ENCODE measurements at places on chromosomes 7 and 10.

DNA sequence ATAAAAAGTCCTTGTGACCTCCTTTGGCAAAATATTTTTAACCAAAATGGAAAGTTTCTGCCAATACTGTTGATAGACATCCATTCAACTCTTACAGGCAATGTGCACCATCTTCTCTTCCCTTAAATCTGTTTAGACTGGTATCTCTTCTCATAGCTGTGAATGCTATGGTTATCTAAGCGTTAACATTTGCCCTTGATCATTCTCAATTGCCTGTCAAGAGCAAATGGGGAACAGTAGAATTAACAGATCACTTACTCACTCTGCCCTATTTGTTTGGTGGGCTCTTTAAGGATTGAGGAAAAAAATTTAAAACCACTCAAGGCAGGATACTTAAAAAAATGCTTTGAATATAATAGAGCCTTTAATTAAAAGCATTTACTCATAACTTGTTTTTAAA is 808.4 kb downstream of the NXPH1 start:
- no peaks in the 10 kb centered on the region for H3K27me3 ChIP-seq
- no peak overlapping the region for H3K4me3 ChIP-seq
- no peaks in the 10 kb centered on the region for H3K36me3 ChIP-seq
- no peak for DNase-seq
- H3K27ac ChIP-seq = no peak overlapping the region

DNA sequence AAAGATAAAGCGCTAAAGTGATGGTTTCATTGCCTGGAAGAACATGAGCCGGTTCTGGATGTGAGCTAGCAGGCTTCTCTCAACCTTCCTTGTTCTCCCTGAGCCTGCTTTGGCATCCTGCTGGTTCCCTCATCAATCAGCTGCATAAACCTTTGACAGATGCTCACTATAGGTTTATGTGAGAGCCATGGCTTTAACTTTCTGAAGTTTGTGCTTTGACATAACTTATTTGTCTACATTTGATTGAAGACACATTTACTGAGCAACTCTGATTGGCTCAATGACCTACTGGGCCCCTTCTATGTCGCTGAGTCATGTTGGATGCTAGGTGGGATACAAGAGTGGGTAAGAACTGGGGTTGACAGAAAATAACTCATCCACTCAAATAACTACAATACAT is 192.0 kb downstream of the ADAM12 start:
- H3K4me1 ChIP-seq = no peaks in the 10 kb centered on the region
- H3K36me3 ChIP-seq = no peaks in the 10 kb centered on the region
- no peaks in the 10 kb centered on the region for H3K27me3 ChIP-seq
- no peak for DNase-seq
- H3K4me3 ChIP-seq = no peak overlapping the region

DNA sequence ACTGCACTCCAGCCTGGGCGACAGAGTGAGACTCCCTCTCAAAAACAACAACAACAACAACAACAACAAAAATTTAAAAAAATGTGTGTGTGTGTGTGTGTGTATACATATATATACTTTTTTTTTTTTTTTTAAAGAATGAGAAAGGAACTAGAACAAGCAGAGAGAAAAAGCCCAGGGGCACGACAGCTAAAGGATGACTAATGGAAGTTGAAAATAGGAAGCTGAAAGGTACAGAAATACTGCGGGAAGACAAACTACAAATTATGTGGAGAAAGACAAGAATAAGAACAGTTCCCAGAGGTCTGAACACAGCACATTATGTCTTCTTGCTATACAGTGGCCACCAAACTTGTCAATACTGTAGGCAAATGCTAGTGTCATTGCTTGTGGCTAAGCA is 141.9 kb upstream of the PRSS1 start:
- no peaks in the 10 kb centered on the region for H3K27me3 ChIP-seq
- H3K27ac ChIP-seq = no peak overlapping the region
- H3K4me1 ChIP-seq = no peaks in the 10 kb centered on the region
- H3K4me3 ChIP-seq = no peak overlapping the region
- H3K36me3 ChIP-seq = no peaks in the 10 kb centered on the region

DNA sequence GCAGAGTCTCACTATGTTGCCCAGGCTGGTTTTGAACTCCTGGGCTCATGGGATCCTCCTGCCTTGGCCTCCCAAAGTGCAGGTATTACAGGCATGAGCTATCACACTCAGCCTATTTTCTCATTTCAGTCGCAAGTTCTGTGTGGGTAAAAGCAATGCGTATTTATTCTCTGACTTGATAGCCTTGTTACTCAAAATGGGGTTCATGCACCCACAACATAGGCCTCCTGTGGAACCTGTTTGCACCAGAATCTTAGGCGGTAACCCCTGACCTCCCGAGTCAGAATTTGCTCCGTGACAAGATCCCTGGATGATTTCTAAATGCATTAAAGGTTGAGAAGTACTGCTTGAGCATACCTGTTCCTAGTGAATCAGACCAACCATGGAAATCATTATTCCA is 7.3 kb downstream of the IL2RA start:
- peaks cover 6% of the 10 kb centered on the region for H3K4me1 ChIP-seq
- H3K4me3 ChIP-seq = no peak overlapping the region
- no peak for DNase-seq
- peaks cover 2% of the 10 kb centered on the region for H3K27me3 ChIP-seq
- no peaks in the 10 kb centered on the region for H3K36me3 ChIP-seq
- no peak overlapping the region for H3K27ac ChIP-seq

GRCh38 chr10:58512491-58513187 is at the start of gene BICC1:
Gene BICC1, plus strand, starts transcription at chr10:58512872. Its CDS starts 272 bp downstream, at chr10:58513144.
- no peaks in the 10 kb centered on the region for H3K27me3 ChIP-seq
- peak within 1 kb of the TSS; percentile 90 for H3K4me3 ChIP-seq
- H3K4me1 ChIP-seq = no peaks in the 10 kb centered on the region
- peak within 1 kb of the TSS; percentile 75 for H3K27ac ChIP-seq

DNA sequence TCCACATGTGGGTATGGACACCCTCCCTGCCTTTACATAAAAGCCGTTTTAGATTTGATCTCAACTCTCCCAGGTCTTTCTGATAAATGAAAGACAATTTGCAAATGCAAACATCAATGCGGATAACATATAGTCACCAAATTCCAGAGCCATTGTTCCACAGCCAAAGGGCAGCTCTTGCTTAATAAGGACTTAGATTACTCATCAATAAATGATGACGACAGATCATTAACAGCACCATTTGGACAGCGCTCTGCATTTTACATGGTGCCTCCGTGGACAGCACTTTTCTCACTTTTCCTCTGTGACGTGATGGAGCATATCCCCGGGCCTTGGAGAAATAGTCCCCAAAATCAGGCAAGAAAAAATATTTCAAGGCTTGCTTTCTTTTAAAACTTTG is 370.3 kb upstream of the CELF2 start:
- no peaks in the 10 kb centered on the region for H3K36me3 ChIP-seq
- H3K27me3 ChIP-seq = no peaks in the 10 kb centered on the region
- DNase-seq = no peak
- no peak overlapping the region for H3K27ac ChIP-seq

DNA sequence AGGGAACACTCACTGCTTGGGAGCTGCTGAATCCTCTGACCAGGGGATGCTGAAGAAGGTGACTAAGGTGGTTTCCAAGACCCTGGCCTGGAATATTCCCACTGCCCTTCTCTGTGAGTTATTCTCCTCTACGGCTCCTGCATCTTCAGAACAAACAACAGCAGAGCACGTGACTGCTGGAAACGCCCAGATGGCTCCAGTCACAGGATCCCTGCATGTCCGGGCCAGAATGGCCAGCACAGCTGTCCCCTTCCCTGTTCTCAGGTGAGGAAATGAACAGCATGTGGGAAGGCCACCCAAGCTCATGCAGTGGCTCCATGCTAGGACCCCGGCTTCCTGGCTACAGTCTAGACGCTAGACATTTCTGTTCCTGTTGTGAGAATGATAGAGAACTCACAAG is 43.1 kb downstream of the GHRHR start:
- H3K36me3 ChIP-seq = no peaks in the 10 kb centered on the region
- H3K4me1 ChIP-seq = no peaks in the 10 kb centered on the region
- no peak overlapping the region for H3K4me3 ChIP-seq
- no peak overlapping the region for H3K27ac ChIP-seq

- DNase-seq = no peak
- no peaks in the 10 kb centered on the region for H3K4me1 ChIP-seq
- H3K36me3 ChIP-seq = peaks cover 84% of the 10 kb centered on the region
- no peak overlapping the region for H3K4me3 ChIP-seq
- no peaks in the 10 kb centered on the region for H3K27me3 ChIP-seq
These were observed 13.7 kb downstream of the KIN start for GRCh38 chr10:7773845-7774801.

All from tibial artery (tissue), 4 donors.